Mononuclear cell (primary cell): ENCODE measurements at places on chromosomes 11 and 22. TPM values are rescaled to one million over a fixed set of nuclear protein-coding genes. Genes with fewer than 3 reads are reported as not detected.

OR4C16 gene
- not detected for total RNA-seq

GALNT18 gene
- 0.21 TPM for total RNA-seq

GLYAT gene
- not detected for total RNA-seq

LRRC56 gene
- 0.94 TPM for total RNA-seq

TMEM134 gene
- 18.4 TPM for total RNA-seq

ADSL gene
- 82.0 TPM for total RNA-seq

ARVCF gene
- total RNA-seq, result 2.3 TPM

SCGB1D2 gene
- not detected for total RNA-seq

PGA5 gene
- total RNA-seq, result 0.52 TPM

MYOD1 gene
- not detected for total RNA-seq

MUC5AC gene
- total RNA-seq, result under 0.01 TPM

YPEL4 gene
- total RNA-seq, result 1.3 TPM

UPK3A gene
- 0.94 TPM for total RNA-seq
